ENCODE measurements at places on chromosomes 2 and 18.

GRCh38 chr2:88100489-88100858 lies 27.4 kb downstream of the FABP1 start:
- no peak for DNase-seq

GRCh38 chr2:172571245-172571644 lies 15.4 kb downstream of the PDK1 start:
- DNase-seq = no peak

GRCh38 chr2:226665306-226665831 lies 134.3 kb downstream of the IRS1 start:
- DNase-seq = no peak

DNA sequence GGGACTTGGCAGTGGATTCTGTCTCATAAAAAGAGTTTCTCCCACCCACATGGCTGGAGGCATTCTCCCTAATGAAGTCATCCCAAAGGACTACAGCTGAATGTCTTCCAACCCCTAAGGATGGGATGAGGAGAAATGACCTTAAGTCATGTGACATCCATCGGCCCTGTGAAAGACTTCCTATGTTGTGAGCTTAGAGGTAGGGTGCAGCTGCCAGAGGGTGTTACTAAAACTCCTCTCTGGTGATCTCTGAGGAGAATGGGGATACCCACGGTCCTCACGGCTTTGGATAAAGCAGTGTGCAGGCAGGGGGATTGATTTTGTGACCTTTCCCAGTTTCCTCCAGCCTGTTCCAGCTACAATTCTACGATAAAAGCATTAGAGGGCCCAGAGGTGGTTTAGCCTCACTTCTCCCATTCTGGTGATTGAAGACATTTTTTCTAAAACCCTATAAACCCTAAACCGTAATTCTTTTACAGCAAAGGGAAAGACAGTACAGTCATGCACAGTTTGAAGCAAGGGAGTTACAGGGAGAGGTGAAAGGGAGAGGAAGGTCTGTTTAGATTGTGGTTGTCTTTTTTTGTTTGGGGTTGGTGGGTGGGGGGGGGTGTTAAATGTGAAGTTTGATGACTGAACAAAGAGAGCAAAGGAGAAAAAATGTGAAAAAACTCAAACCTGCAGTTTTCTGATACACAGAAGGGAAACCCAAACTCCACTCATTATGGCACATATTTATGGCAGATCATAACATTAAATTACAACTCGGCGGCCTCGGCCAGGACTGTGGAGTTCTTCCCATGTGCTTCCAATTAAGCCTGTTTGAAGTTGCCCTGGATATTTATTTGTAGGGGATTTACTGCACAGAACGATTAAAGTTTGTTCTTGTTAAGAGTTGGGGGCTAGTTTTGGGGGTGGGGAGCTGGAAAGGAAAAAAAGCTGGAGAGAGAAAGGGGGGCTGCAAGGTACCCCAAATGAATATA lies 26.6 kb upstream of the SLC14A2 start:
- DNase-seq = no peak

DNA sequence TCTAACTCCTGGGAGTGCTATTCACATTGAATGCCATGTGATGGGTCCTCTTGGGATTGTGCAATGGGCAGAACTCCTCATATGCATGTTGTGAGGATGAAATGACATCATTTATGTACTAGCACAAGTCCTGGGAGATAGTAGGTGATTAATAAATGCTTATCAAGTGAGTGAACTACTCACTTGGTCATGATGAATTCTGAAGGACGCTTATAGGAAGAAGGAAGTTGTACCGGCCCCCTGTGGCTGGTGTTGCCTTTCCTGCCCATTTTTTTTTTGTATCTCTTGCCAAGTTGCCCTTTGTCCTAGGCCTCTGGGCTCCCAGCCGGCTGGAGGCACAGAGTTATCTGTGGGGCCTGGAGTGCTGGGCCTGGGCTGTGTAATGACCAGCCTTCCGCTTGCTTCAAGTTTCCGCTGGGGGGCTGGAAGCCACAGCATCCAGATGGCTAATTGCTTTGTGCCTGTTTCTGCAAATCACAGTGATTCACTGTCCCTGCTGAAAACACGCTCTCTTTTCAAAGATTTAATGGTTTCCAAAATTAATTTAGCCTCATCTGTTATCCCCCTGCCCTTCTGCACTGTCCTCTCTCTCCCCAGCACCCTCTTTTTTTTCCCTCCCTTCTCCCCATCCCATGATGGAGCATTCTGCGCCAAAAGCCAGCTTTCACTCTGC lies 33.7 kb upstream of the MRPL33 start:
- DNase-seq = no peak

GRCh38 chr2:95121093-95121406 lies 558 bp downstream of the MRPS5 start:
- no peak for DNase-seq

DNA sequence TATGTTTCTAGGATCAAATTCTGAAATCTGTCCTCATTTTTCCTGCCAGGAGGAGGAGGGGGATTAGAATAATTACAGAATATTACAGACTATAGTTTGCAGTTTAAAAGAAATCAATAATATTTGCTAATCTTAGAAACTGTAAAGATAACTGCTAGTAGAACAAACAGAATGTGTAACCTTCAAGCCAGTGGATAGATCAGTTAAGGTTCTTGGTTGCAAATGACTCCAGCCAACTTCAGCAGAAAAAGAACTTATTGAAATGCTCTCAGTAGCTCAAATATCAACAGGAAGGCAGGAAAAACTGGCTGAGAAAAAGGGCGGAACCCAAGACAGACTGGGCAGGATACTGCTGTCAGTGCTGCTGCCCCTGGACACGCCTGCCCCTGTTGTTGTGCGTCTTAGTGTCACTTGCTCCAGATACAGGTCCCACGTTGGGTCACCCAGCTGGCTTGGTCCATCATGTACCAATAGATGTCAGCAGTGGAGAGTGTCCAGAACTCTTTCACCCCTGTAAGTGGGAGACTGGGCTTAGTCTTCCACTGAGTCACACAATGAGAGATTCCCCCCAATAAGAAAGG lies 10.2 kb downstream of the NMUR1 start:
- DNase-seq = no peak

DNA sequence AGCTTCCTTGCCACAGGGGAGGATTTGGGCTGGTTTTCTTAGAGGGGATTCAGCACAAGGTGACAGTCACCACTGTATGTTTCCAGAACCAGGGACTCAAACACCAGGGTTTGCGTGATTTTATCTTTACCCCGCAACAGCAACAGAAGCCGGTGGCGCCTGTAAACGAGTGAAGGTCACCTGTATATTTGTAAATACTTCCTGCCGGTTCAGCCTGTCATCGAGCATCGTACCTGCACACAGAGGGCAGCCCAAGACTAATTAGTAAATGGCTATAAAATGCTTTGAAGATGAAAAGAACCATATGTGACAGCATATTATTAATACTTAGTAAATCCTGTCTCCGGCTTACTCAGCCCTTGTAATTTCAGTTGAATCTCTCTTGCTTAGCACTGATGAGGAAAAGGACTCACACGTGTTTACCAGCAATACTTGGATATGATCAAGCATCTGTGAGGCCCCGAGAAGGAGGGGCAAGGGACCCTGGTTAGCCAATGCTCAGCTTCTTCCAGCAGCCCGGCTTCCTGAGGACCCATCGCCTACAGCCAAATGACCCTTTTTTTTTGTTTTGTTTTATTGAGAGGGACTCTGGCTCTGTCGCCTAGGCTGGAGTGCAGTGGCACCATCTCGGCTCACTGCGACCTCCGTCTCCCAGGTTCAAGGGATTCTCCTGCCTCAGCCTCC lies 51.3 kb upstream of the FOSL2 start:
- DNase-seq = no peak
